KG1 (cell line): ENCODE measurements at places on chromosomes 3 and 15.

- DNase-seq = no peak
Observed at GRCh38 chr3:60158035-60158434, 1093.2 kb downstream of the FHIT start.

GRCh38 chr15:47750030-47750739 lies 32.9 kb downstream of the SEMA6D start:
- no peak for DNase-seq

- DNase-seq = no peak
Observed at GRCh38 chr3:136604961-136605360, 147.2 kb downstream of the STAG1 start.

DNA sequence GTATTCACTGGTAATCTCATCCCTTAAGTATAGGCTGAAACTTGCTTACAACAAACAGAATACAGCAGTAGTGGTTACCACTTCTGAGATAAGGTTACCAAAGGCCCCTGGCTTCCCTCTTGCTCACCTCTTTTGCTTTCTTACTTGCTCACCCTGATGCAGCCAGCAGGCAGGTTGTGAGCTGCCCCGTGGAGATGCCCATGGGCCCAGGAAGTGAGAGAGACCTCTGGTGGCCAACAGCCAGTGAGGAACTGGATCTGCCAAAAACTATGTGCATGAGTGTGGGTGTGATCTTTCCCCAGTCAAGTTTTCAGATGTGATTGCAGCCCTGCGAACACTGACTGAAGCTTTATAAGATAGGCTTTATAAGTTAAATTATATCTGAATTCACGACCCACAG lies 48.7 kb downstream of the NMNAT3 start:
- DNase-seq = no peak

DNA sequence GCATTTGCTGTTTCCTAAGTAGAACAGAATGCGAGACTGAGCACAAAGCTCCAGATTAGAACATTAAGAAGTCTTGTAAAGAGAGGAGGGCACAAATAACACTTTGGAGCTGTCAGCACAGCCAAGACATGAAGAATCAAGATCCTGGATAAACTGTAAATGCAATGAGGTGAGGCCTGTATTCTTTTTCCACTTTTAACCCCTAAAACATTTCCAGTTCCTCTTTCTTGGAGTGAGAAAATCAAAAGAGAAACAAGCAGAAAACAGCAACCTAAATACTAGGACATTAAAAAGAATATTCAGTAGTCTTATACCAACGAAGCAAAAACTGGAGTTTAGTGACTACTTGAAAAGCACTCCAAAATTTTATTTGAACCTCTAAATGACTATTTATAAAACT lies 204.3 kb downstream of the ZBTB20 start:
- DNase-seq = no peak

GRCh38 chr3:151962352-151962751 lies 88.9 kb downstream of the SUCNR1 start:
- DNase-seq = no peak

DNA sequence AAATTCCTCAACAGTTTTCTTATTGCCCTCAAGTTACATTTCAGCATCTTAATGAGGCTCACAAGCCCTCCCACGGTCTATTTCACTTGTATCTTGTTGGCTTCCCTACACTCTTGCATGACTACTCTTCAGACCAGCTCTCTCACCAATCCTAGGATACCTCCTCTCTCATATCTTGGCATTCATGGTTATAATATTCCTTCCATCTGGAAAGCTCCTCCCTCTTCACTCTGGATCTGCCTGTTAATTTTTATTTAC lies 8.5 kb upstream of the CCDC80 start:
- DNase-seq = no peak

DNA sequence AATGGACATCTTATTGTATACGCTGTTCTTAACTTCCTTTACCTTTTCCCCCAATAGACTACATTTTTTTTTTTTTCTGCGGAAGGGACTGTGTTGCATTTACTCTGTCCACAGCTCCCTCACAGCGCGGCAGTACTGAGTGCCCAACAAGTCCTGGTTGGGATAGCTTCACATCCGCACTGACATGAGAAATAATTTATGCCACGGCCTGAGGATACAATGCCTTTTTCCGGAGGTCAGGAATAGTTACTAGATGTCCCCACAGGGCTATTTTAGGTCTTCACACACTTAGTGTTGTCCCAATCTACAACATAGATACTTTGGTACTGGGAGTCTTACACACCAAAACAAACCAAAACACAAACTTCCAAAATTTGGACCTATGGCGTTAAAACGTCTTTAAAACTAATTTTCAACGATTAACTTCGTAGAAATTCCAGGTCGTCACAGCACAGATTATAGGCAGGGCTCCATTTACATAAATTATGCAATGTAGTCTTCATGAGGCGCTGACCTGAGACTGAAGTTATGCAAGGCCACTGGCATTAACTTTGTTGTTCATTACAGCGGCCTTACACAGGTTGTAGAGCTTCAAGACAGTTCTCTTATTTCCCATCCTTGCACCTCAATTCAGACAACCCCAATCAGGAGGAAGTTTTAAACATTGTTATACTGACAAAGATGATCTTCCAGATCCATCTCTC lies 989 bp upstream of the PPIB start:
- no peak for DNase-seq

DNA sequence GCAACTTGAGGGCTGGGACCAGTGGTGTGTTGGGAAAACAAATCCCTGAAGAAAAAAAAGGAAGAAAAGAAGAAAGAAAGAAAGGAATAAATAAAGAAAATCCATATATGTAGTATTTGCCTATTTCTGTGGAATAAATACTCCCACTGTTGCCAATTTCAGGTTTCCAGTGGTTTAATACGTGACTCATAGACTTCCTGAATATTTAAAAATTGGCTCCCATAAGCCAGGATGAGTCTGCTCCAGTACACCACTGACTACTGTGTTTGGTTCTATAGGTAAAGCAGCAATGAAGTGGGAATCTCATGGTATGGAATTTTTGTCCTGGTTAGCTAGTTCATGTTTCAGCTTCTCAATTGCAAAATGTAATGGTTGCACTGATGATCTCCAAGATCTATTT lies 31.6 kb downstream of the PYDC2 start:
- DNase-seq = no peak

GRCh38 chr3:126477061-126477380 lies 1.3 kb upstream of the ZXDC start:
- no peak for DNase-seq

DNA sequence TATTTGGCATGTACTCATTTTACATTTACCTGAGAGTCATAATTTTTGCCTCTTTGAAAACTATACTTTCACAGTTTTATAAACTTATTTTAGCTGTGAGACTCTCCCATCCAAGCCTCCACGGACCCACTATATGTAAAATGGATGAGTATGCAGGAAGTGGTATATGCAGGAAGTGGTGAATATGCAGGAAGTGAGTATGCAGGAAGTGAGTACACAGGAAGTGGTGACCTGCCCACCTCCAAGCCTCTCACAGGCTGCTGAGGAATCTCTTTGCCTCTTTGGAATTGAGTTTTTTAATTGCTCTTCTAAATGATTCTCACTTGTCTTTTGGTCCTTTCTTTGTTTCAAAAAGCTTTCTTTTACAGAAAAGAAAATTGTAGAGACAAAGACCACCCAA lies 85.2 kb downstream of the KBTBD8 start:
- DNase-seq = peak; percentile 11

DNA sequence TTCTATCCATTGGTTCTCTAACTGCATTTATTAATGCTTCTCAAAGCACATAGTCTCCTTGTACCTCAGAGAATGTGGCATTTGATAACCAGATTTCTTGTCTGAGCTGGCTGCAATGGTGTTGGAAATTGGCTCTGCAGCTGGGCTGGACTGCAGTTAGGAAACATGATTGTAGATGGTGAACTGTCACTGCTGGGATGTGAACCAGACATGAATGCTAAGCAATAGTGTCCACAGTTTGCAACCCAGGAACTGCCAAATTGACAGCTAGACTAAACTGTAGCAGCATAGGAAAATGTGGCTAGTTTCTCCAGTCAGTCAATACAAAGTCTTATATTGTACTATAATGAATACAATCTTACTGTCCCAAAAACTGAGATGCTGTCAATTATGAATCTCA lies 656.6 kb upstream of the GOLIM4 start:
- DNase-seq = no peak

GRCh38 chr3:25097023-25097422 lies 331.0 kb upstream of the RARB start:
- no peak for DNase-seq

DNA sequence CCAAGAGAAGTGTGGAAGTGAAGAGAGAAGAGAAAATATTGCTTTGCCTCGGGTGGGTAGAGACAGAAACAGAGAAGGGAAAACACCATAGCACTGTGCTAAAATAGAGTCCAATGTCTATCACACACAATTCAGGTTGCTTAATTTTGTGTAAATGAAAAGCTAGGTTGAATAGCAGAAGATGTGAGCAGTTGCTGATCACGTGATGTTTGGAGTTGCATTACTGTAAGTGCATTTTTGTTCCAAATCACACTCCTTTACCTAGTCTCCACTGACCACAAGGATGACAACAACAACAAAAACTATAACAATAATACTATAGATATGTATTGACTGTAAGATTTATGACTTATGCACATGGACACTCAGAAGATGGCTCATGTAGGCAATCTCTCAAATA lies 683.2 kb downstream of the AGBL1 start:
- DNase-seq = no peak

GRCh38 chr3:185667574-185667973 lies 81.5 kb downstream of the SENP2 start:
- no peak for DNase-seq

- no peak for DNase-seq
Observed at GRCh38 chr3:183774631-183775030, 50.7 kb downstream of the MAP6D1 start.

DNA sequence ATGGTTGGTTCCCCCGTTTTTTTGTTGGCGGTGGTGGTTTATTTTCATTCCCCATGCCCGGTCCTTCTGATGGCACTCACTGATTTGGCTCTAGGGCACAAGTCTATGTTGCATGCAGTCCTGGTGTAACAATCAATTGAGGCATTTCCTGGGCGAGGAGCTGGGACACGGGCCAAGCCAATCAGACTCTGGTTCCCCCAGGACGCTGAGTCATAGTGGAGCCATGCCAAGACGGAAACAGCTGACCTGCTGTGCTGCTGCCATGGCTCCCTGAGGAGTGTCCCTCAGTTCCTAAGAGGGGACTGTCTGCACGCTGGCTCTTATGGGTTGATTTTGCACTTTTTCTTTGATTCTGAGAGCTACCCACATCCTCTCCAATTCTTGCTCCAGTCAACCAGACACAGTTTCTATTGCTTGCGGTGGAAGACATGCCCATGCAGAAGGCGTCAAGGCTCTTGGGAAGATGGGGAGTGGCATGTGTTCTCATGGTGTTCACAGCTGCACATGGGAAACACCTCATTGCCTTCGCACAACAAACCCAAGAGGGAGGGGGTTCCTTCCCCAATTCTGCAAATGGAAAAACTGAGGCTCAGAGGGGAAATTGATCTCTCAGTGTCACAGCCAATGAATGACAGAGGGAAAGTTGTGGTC lies 28.3 kb upstream of the ALDH1L1 start:
- no peak for DNase-seq

GRCh38 chr3:136414476-136414875 lies 164.3 kb downstream of the PCCB start:
- no peak for DNase-seq

DNA sequence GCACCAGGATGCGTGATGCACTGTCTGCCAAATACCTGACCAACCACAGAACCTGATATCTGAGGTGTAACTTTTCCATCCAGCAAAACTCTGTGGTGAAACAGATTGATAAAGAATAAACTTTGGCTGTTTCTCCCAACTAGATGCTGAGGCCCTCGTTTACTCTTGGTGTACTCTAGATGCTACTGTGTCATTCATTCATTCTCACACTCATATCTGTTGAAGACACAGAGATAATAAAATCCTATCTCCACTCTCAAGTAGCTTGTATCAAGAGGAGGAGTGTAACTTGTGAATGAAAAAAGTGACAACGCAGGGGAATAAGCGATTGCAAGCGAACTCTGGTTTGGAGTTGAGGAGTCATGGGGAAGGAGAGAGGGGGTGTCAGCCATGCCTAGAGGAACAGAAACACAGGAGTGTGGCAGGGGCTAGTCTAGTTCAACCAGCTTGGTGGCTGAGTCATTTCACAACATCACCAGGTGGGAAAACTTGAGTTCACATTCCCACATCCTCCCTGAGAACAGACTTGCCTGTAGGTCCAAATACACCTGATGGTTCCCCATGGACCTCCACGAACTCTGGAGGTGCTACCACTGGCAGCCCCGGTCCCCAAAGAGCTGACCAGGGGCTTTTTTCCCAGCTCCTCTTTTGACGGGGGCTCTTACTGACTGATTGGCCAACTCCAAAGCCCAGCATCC lies 73.3 kb upstream of the SNRK start:
- no peak for DNase-seq

GRCh38 chr3:25489858-25490593 lies 62.0 kb downstream of the RARB start:
- no peak for DNase-seq

DNA sequence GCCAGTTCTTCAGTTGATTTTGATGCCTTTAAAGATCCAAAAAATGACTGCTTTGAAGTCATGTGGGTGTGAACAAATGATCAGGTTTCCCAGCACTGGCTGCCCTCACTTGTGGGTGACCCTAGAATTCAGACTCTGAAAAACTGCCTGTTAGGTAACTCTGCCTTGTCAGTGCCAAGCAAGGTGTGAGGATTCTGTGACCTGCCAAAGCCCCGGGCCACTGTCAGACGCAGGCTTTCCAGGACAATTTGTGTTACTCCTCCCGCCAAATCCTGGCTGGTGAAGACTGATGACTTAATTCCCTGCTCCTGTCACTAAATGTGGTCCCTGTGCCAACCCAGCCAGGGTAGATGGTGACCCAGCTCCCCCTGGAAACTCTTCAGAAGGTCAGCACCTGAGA lies 99.2 kb upstream of the PSMD6 start:
- no peak for DNase-seq

DNA sequence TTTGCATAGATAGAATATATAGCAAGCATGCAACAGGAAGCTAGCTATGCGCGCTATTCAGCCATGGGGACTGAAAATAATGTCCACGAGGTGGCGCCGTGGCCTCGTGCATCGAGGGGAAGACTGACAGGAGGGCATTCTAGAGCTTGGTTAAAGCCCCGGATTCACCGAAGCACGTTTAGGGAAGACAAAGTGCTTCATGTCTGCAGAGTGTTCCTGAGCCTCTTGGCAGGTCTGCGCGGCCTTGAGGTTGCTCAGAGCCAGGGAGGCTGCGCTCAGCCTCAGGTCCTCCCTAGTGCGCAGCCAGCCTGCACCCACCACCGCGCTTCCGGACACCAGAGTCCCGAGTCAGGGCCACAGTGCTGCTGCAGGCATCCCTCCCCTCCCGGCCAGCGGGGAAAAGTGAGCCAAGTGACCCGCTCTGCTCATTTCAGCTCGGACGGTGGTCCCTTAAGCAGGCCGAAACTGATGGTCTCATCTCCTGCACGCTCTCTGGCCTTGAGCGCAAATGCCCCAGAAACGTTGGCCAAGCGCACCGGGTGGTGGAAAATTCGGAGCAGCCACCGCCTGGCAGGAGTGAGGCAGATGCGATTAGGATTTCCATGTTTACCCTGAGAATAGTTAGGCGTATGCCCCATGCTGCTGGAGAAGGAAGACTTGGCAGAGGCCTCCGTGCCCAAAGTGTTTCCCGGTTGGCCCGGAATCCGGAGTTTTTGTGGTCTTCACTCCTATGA lies 24.8 kb downstream of the GABRA5 start:
- peak; percentile 69 for DNase-seq
